CD4-positive, alpha-beta T cell treated with Interleukin-6 at 100 ng/mL for 8 hours (primary cell): ENCODE measurements at places on chromosomes 2 and 18.
A peak's percentile ranks its signal among the peaks of the same experiment; 100 is the strongest.

DNA sequence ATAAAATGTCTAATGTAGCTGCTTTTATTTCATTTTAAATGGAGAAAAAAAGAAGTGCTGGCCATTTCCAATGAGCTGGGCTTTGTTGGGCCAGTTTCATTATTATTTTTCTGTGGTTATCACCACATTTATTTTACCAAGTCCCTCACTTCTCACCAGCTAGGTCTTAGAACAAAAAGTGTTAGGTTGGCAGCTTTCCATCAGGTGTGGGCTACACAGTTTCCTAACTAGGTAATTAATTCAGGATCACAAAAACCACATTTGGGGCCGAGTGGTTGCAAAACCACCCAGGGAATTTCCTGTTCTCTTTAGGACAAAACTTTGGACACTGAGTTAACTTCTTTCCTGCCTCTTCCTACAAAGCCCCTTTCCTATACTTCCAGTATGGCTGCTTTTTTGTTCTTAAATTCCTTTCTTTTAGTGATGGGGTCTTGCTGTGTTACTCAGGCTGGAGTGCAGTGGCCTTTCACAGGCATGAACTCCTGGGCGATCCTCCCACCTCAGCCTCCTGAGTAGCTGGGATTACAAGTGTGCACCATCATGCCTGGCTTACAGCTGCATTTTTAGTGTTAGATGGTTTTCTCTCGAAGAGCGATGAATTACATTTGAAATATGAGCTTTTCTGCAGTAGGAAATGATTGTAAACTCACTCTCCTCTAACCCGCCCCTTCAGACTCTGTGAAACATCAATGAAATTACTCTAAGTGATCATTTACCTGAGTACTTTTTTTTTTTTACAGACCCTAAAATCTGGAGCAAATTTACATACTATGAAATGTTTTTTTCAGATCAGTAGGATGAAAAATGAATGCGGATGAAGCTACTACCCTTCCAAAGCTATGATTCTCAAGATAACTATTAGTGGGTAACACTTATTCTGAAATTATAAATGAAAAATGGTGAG lies 2.6 kb upstream of the ZFP36L2 start:
- peak; percentile 35 for DNase-seq

DNA sequence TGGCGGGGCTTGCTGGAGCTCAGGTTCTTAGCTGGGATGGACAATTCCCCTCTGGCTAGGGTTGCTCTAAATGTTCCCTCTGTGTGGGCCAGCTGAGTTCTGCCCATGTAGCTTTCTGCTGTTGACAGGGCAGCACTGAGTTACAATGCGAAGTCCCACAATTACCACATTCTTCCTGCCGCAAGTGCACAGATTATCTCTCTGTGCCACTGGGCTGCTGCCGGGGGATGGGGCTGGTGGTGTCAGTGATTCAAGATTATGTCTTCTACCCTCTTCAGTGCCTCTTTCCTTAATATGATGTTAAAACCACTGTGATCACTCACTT lies 708.1 kb downstream of the SLC4A3 start:
- no peak for DNase-seq

GRCh38 chr2:38862476-38862875 lies 13.3 kb downstream of the DHX57 start:
- no peak for DNase-seq

- no peak for DNase-seq
Observed at GRCh38 chr2:173806761-173807160, 158.4 kb downstream of the SP3 start.

DNA sequence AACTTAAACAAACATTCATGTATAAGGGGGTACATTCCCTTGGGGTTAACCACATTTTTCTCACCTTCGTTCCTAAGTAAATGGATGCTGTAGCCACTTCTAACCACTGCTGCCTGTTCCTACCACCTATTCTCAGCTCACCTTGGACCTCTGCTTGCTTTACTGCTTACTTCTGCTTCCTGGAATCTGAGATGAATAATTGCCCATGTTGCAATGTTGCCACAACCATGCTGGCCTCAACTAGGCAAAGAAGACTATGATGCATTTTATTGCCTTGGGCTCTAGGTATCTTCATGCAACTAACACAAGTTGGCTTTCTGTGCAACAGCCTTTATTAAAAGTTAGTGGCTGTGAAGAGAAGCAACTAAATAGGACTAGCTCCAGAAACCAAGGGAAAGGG lies 106.3 kb upstream of the TCF4 start:
- DNase-seq: no peak

DNA sequence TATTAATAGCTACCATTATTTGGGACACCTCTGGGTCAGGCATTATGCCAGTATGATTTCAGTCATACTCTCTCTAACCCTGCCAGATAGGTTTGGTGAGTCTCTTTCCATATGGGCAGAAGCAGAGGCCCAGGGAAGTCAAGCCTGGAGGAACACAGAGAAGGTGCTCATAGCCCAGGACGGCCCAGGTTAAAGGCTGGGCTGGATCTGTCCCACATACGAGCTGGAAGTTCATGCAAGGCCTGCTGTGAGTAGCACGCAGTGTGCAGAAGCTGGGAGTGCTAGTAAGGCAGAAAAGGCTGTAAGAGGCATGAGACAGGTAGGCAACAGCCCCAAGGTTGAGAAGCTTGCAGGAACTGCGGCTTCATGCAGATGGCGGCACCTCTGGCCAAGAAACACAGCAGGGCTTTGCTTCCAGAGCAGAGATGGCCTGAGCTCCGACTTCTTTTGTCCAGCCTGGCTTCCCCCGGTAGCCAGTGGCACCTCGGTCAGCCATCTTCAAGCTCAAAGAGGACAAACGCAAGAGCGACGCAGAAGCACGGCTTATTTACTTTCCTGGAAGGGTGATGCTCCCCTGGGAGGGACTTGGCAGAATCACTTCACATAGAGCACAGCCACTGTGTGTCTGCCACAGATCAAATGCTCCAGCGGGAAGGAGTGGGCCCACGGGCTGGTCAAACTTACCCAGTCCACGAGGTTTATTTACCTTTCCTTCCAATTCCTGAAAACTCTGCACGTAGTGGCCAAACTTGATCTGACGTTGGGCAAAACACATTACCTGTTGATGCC lies 58.5 kb upstream of the MAP4K4 start:
- DNase-seq: no peak

DNA sequence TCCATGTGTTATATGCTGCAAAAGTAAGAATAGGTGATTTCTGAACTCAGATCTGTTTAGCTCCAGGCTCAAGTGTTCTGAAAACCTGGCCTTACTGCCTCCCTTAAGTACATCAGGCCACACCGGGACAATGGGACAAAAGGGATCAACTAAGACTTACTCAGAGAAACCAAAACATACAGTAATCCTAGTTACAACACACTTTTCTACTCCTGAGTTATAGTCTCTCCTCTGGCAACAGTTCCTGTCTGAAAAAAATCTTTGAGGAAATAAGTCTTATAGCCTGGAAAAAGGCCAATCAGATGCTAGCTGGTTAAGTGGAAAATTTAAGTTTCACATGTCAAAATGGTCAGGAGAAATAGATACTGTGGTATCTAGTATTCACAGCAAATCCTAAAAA lies 5.6 kb downstream of the METTL5 start:
- DNase-seq: no peak
